ENCODE measurements at places on chromosomes 7 and 10.

GRCh38 chr7:48033922-48034321 lies 1.4 kb upstream of the C7orf57 start:
- no peak for DNase-seq

- no peak for DNase-seq
These were observed 210.7 kb upstream of the MDFIC start for GRCh38 chr7:114711241-114711640.

DNA sequence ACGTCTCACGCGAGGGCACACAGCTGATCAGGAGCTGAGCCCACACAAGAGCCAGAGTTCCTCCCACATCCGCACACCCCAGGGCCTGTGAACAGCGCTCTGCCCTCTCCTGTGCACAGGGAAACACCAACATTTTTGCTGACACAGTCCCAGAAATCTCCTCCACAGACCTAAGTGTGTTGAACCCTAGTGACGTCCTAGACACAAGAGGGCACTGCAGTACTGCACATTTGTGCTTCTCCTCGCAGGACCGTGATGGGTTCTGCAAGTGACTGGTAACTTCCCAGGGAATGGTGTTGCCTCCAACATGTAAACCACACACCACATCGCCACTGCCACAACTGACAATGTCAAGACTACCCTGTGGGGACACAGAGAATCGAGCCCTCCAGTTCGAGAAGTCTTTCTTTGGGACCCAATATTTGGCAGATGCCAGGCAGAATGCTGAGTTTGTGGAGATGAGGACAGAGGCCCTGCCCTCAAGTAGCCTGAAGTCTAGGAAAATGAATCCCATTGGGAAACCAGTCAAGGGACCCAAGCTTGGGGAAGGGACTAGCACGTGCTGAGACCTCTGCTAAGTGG lies 170.3 kb downstream of the PAXIP1 start:
- no peak for DNase-seq

DNA sequence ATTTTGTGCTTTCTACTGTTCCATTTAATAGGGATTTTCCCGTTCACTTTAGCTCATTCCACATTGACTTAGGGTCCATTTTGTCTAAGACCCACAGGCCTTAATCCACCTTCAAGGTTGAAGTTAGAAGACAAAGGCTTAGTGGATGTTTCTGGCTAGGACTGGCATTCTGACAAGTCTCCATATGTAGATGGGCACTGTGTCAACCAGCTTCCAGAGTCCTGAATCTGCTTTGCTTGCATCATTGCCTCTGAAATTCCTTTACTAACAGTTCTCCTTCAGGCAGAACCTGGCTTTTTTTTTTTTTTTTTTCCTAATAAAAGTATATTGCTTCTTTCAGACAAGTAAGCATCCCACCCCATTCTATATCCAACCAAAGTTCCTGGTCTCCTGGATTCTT lies 69.6 kb upstream of the PDCD4 start:
- DNase-seq: no peak

GRCh38 chr10:119333146-119333792 lies 125.9 kb downstream of the GRK5 start:
- no peak for DNase-seq

DNA sequence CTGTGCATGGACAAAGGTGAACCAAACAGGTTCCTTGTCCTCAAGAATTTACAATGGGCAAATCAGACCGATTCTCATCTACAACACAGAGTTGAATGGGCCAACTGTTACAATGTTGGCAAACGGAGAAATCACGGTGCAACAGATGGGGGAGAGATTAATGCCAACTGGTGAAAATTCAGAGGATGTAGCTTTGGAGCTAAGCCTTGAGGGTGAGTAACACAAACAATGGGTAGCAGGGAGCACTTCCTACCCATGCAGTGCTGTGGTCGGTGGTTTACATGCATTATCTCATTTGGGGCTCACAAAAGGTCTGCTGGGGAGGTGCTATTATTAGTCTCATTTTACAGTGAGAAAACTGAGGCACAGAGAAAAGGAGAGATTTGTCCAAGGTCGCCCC lies 902 bp upstream of the NFE2L3 start:
- no peak for DNase-seq

DNA sequence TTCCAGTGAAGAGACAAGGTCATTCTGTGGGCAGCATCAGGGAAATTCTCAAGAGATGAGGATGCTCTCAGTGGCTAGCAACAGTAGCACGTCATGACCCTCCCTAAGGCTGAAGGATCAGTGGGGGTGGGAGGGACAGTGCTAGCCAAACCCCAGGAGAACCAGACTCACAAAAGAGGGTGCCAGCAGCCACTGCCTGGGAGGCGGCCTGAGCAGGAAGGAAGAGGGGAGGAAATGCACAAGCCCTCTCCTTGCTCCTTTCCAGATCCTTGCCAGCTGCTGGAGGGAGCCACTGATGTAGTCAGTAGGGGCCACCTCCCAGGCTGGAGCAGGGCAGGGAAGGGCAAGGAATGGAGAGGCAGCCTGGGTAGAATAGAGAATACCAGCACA lies 302.7 kb downstream of the RPS24 start:
- DNase-seq: no peak

- DNase-seq: no peak
These were observed 93.2 kb downstream of the REEP3 start for GRCh38 chr10:63614371-63614891.

GRCh38 chr7:155735442-155736115 lies 76.7 kb downstream of the SHH start:
- no peak for DNase-seq

DNA sequence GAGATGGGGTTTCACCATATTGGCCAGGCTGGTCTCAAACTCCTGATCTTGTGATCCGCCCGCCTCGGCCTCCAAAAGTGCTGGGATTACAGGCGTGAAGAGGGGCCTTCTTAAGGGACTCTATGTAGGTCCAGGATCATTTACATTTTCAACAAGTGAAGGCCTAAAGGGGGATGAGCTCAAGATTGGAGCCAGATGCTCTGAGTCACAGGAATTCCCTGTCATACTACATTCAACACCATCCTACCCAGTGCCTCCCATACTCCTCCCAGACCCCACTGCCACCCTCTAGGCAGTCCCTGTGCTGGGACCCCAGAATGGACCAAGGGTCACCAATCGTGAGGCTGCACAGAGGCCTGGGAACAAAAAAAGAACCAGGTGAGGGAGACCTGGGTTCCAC lies 29.9 kb downstream of the CYTH3 start:
- DNase-seq: no peak

- DNase-seq: no peak
These were observed 1.1 kb upstream of the PPP1R35 start for GRCh38 chr7:100437150-100438100.

DNA sequence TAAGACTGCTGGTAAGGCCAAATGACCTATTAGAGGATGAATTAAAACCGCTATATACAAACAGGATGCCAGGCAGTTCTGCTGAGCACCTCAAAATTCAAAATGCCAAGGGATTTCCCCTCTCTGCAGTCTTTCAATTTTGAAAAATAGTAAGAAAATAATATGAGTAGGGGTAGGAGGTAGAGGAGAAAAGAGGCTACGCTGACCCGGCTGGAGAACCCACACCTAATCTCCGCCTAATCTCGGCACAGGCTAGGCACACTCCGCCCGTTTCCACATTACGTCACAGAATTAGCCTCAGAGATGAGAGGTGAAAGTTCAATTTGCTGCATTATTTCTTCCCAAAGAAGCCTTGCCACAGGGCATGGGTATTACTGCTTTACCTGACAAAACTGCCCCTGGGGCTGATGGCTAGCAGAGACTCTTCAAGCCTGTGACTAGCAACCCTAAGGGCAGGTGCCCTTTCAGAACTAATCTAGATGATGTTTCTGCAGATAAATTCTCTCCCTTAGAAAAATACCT lies 21.3 kb upstream of the SPOCK2 start:
- DNase-seq: no peak

GRCh38 chr7:4026941-4027486 lies 655.1 kb upstream of the FOXK1 start:
- DNase-seq: no peak

- DNase-seq: no peak
These were observed 105.5 kb downstream of the MYOF start for GRCh38 chr10:93376372-93377293.

- no peak for DNase-seq
These were observed 110.6 kb downstream of the EMX2 start for GRCh38 chr10:117653170-117653515.

DNA sequence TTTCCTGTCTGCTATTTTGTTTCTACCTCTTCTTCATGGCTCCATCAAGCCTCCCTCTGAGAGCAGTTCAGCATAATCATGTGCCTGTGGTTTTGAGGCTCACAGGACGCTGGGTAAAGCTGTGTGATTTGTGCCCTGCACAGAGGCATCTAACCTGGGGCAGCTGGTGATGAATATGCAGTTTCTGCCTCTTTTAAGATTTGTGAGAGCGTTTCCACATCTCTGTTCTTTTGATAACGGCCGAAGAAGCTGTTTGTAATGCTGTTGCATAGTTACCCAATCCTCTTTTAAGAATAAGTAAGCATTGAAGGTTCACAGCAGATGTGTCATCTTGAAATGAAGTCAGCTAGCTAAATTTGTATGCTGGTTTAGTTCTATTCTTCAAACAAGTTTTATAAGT lies 45.2 kb downstream of the PNLIPRP3 start:
- no peak for DNase-seq
